ENCODE measurements at places on chromosomes 4 and X.

- DNase-seq, result no peak
Observed at GRCh38 chr4:159051245-159052071, 51.4 kb upstream of the RAPGEF2 start.

DNA sequence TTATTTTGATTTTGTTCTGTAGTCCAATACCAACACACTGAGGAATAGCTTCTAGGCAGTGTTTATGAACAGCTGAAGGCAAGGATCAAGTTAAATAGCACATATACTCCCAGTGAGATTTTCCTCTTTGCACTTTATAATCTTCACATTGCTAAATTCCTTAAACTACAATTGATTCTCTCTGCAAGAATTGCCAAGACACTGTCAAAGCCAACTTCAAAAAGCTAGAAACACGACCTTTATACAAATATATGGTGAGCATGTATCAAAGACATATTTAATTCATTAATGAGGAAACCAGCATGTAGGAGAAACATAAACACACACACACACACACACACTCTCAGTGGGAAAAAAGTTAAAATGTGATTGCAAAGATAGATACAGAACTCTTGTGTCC, 86.4 kb upstream of the FAM9C start:
- DNase-seq, result no peak

GRCh38 chr4:48033825-48034413, 17.3 kb downstream of the NIPAL1 start:
- peak; percentile 41 for DNase-seq

- no peak for DNase-seq
Observed at GRCh38 chr4:82495666-82496065, 65.3 kb downstream of the ENOPH1 start.

- no peak for DNase-seq
Observed at GRCh38 chr4:177367336-177367735, 57.7 kb downstream of the NEIL3 start.

DNA sequence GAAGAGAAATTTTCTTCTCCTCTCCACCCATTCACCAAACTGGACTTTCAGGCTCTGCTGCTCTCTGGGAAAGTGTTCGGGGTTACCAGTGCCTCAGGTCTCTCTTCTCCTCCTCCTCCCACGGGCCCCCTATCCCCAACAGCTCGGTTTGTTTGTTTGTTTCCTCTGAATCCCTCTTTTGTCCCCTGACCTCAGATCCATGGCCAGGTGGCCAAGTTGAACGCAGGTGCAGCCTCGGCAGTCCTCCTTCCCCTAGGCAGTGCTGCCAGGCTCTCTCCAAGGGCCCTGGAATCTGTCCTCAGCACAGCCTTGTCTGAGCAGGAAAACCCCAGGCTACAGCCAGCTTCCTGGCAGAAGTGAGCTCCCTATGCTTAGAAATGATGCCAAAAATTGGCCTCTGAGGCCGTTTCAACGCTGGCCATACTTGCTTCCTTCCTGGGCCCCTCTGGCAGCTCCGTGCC, 60.0 kb downstream of the FHDC1 start:
- DNase-seq, result no peak

- no peak for DNase-seq
Observed at GRCh38 chr4:1367230-1367935, 20.4 kb downstream of the UVSSA start.

- no peak for DNase-seq
Observed at GRCh38 chr4:13933191-13933590, 305.7 kb upstream of the BOD1L1 start.

DNA sequence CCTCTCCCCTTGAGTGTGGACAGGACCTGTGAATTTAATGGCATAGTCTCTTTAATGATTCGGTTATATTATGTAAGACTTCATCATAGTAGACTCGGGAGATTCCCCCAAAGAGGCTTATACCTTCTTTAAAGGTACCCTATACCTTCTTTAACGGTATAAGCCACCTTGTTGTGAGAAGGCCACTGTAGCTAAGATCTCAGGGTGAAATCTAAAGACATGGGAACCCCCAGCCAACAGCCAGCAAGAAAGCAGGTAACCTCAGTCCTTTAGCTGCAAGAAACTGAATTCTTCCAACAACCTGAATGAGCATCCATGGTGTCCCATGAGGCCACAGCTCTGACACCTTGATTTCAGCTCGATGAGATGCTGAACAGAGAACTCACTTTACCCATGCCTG, 931 bp downstream of the DDX60 start:
- DNase-seq, result no peak

GRCh38 chr4:66943112-66943511, 602.2 kb downstream of the CENPC start:
- no peak for DNase-seq

GRCh38 chr4:41012911-41013310, 201.4 kb downstream of the APBB2 start:
- no peak for DNase-seq

GRCh38 chrX:21963731-21964405, 23.4 kb downstream of the SMS start:
- no peak for DNase-seq

DNA sequence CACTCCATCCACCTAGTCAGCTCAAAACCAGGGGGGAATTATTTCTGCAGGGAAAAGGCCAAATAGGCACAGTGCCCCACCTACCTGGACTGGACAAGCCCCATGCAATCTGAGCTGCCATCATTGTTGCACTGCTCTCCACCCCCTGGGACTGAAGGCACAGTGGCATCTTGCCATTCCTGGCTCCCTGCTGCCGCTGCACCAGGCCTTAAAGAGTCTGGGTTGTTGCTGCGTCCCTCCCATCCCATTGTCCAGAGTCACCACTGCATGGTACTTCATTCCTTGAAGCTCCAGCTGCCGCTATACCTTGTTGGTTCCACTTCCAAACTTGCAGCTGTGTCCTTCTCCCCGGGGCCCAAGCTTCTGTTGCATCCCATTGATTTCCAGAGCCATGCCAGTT, 629.7 kb downstream of the STIM2 start:
- no peak for DNase-seq

DNA sequence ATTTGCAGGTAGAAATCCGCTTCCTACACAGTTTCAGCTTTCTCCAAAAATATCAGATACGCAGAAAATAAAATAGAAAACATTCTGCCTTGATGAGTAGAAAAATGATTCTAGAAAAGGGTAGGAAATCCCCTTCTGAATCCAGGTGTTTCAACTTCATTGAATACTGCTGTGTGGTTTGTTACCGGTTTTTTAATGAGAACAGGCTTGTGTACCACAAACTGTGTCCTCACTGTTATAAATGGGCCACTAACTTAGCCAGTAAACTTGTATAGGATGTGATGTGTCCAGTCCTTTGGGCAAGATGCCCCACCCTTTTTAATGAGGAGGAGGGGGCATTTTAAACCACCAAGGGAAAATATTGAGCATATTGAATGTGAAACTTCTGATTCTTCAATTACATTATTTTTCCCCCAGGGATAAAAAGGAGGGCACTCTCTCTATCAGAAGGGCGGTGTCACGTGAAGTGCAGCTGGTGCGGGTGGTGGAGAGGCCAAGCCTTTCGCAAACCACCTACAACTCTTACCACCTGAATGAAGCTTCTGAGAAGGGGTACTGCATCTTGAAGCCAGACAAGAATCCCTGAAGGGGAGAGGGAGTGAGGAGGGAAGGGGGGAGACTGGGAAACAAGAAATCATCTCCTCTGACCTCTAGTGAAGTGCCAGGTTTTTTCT, 4.5 kb downstream of the CXXC4 start:
- DNase-seq, result no peak

GRCh38 chr4:59936566-59936965, 1263.6 kb upstream of the ADGRL3 start:
- DNase-seq, result no peak

DNA sequence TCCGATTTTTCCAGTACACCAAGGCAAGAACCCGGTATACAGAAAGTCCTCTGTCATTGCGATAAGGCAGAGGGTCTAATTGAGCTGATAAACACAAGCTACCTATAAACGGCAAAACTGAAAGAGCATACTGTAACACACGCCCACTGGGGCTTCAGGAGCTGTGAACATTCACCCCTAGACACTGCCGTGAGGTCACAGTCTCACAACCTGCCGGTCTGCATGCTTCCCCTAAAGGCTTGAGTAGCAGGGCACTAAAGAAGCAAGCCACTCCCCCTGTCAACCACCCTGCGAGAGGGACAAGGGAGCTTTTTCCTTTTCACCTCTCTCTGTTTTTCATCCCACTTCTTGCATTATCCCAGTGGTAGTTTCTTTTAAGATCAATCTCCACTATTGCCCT, 22.4 kb upstream of the F9 start:
- no peak for DNase-seq

- no peak for DNase-seq
Observed at GRCh38 chrX:110036162-110037033, 33.5 kb downstream of the TMEM164 start.

GRCh38 chr4:91085961-91086360, 958.8 kb downstream of the CCSER1 start:
- DNase-seq, result no peak

GRCh38 chrX:100407147-100407783, 2.8 kb downstream of the PCDH19 start:
- DNase-seq, result no peak

DNA sequence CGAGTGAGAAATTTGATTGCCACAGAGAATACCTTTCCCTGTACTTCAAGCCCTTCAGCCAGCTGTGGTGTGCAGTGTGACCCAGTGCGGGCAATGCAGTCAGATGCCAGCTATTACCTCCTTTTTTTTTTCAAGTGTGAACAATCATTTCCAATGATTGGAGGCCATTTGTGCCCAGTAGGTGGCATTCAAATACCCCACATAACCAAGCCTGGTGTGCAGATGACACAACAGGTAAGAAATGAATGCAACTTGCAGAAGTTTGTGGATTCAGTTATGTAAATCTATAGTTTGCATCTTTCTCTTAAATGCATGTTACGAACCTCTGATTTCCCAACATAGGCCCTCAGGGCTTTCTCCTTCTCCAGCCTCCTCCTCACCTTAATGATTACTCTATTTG, 98.0 kb downstream of the CLCN4 start:
- no peak for DNase-seq

- no peak for DNase-seq
Observed at GRCh38 chr4:13700021-13700857, 72.7 kb upstream of the BOD1L1 start.

GRCh38 chrX:153488231-153488914, 6.4 kb upstream of the BGN start:
- DNase-seq, result no peak

GRCh38 chrX:149476513-149476912, 28.6 kb downstream of the IDS start:
- no peak for DNase-seq

DNA sequence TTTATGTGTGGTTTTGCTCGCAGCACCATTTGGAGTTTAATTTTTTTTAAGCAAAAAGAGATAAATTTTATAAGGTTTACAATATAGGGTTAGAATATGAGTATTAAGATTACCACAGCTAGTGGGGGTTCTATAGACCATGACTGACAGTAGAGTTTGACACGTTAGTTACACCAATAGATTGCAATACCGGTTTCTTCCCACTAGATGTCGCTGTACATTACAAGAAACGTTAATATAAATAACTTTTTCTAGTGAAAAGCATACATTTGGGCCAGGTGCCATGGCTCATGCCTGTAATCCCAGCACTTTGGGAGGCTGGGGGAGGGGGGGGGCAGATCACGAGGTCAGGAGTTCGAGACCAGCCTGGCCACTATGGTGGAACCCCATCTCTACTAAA, 433.6 kb downstream of the MAGEB5 start:
- DNase-seq, result no peak

DNA sequence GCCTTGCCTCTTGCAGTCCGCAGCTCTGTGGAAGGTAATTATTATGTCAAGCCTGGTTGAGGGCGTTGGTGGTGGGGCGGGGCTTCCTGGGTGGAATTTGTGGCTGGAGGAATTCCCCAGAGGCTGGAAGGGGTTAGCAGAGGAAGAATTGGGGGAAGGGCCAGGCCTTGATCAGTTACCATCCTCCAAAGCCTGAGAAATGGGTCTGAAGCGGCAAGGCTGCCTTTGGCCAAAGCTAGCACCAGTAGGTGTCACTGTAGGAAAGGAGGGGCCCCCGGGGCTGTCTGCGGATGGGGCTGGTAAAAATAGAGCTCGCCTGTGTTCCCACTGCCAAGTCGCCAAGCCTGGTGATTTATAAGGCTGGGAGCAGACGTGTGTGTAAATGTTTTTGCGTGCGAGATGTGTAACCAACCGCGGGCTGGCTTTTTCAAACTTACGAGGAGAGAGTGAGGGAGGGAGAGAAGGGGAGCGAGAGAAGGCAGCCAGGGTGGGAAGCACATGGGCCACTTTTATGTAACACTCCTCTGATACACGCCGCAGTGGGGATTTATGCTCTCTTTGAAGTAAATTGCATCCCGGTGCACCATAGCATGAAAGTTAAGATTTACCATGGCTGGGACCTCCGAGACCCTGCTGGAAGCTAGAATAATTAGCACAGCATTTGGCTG, 367.0 kb downstream of the BCOR start:
- no peak for DNase-seq

DNA sequence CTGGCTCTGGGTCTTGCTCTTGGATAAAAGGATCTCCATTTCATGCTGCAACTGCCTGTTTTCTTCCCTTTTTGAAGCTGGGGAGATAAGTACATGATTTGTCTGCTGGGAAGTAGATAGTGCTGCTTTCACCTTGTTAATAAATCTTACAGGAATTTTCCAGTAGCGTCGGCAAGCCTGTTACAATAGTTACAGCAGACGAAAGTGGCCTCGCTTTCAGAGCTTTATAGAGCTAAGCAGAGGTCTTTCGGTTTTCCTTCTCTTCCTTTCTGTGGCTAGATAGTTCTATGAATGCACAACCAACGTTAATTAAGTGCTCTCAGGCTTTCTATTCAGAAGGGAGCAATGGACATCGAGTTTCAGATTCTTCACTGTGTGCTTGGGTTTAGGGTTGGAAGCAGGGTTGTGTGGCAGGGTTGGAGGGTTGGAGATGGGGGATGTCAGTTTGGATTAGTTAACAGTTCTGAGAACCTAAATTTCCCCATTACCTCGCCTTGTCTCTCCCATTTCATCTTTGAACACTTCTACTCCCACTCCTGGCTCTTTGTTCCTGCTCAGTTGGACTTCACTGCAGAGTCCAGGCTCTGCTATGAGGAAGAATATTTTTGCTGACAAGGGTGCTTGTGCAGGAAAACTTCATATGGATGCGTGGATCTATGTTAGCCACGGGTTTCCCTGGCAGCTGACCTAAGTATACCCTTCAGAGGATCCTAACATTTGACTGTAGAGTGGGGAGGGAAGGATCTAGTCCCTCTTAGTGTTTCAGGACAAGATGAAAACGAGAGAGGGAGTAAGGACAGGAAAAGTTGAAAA, 237.9 kb downstream of the ARHGAP10 start:
- DNase-seq, result no peak

- DNase-seq, result no peak
Observed at GRCh38 chrX:26914232-26914631, 548.9 kb downstream of the PPP4R3C start.

DNA sequence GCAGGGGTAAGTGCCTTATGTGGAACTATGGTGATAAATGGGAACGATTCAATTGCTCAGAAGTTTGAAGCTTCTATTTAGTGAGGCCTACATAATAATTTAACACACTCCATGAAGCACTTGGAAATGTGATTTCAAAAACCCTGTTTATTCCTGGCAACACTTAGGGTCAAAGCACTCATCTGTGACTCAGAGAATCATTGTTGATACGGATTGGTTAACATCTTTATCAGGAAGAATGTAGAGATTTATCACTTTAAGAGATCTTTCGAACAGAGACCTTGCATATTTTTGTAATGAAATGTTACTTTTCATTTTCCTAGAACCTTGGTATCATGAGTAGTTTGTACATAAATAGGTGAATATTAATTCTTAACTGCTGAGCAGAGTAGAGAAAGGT, 269.1 kb upstream of the SLIT2 start:
- no peak for DNase-seq

- DNase-seq, result no peak
Observed at GRCh38 chr4:98939892-98940298, 11.0 kb upstream of the EIF4E start.

GRCh38 chrX:134886002-134886596, 104.7 kb upstream of the SMIM10 start:
- no peak for DNase-seq
